ENCODE measurements at places on chromosomes 3 and 15.
A peak's percentile ranks its signal among the peaks of the same experiment; 100 is the strongest.

- no peak for DNase-seq
These were observed 3.1 kb upstream of the ABHD6 start for GRCh38 chr3:58234516-58234931.

- no peak for DNase-seq
These were observed 65.6 kb downstream of the ABTB1 start for GRCh38 chr3:127738192-127738840.

DNA sequence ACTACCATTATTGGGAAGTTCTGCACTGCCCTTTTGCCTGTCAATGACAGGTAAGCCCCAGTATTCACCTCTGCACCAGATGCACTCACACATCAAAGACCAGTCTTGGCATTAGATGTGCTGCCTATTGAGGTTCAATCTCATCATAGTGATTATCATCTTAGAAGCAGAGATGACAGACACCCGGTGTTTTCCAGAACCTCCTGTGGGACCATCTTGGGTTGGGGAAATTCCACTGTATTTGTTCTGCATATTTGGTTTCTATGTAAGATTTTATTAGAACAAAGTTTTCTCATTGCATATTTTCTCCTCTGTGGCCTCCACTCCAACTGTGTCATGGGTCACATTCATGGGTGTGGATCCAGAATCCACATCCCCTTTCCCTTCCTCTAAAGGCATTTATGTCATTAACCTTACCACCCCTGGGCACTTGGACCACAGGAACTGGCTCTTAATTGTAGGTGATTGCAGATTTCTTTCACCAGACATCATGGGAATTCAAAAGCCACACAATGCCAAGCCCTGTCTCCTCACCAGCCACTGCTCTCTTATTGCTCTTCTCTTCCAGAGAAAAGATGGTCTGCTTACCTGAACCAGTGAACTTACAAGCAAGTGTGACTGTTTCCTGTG is 31.2 kb downstream of the PLA1A start:
- no peak for DNase-seq

GRCh38 chr15:75452865-75453702 is 1.6 kb upstream of the SIN3A start:
- DNase-seq = peak; percentile 50

- no peak for DNase-seq
These were observed 3.9 kb upstream of the VILL start for GRCh38 chr3:37986479-37987314.

GRCh38 chr15:42608752-42609488 is 33.5 kb downstream of the STARD9 start:
- DNase-seq = peak; percentile 10

GRCh38 chr15:67685008-67685599 is 140.2 kb upstream of the SKOR1 start:
- no peak for DNase-seq

GRCh38 chr3:18964640-18965039 is 183.7 kb upstream of the KCNH8 start:
- DNase-seq = no peak

DNA sequence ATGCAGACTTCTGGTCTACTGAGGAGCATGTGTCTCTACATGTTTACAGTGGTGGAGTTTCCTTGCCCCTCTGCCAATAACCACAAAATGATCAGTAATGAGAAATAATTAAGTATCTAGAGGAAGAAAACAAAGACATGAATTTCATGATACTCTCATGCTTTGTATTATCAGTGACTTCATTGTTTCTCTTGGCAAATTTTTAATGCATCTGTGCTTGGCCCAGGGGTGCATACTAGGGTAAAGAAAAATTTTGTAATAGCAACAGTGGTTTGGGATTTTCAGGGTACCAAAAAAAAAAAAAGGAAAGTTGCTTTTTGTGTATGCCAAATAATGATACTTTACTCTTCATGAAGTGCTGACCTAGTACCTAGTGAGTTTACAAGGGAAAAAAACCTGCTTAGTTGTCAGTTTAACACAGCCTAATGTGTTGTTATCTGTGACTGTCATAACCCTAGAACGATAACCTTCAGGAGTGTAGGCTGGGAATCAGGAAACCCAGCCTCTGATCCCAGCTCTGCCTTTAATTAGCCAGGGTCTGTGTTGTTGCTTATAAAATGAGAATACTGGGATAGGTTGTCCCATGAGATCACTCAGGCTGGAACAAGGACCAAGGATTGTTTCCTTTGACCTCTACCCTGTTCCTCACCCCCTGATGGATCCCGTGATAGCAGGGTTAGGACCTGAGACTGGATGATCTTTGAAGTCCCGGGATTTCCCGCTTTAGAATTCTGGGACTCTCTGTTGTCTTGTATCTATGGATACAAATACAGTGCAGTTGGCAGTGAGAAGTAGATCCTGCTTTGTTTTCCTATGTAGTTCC is 117.5 kb downstream of the CMSS1 start:
- DNase-seq = no peak

- no peak for DNase-seq
These were observed 268.5 kb downstream of the PTPRG start for GRCh38 chr3:61829722-61830350.

GRCh38 chr3:46209746-46210470 is 1.8 kb upstream of the CCR1 start:
- DNase-seq = no peak

DNA sequence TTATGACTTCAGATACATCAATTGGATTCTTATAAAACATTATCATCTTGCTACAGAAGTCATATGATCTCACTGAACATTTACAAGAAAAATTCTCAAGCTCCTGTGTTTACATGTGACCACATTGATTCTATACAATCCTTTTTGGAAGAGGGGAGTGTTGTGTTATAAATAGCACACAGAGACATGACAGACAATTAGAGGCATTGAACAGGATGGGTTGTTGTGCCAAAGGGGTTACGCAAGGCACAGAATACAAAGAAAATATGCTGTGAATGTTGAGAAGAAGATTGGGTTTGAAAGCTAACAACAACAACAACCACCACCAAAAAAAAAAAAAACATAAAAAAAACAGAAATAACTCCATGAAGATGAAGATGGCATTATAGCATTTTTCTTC is 32.5 kb upstream of the TBL1XR1 start:
- no peak for DNase-seq

- no peak for DNase-seq
These were observed 100.4 kb downstream of the VGLL4 start for GRCh38 chr3:11543141-11543947.

DNA sequence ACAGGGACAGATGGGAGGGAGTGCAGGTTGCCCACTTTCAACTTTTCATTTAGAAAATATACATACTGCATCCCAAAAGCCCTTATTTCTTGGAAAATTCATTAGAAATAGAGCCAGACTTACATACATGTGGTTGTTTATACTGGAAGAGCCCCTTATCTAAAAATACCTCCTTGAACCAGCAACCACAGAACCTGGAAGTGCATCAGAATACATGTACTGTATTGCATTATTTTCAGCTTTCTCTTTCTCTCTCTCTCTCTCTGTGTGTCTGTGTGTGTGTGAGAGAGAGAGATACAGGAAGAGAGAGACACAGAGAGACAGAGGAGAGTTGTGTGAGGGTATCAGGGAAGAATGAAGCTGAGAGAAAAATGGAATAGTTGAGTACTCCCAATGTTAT is 29.5 kb upstream of the LSAMP start:
- DNase-seq = no peak

DNA sequence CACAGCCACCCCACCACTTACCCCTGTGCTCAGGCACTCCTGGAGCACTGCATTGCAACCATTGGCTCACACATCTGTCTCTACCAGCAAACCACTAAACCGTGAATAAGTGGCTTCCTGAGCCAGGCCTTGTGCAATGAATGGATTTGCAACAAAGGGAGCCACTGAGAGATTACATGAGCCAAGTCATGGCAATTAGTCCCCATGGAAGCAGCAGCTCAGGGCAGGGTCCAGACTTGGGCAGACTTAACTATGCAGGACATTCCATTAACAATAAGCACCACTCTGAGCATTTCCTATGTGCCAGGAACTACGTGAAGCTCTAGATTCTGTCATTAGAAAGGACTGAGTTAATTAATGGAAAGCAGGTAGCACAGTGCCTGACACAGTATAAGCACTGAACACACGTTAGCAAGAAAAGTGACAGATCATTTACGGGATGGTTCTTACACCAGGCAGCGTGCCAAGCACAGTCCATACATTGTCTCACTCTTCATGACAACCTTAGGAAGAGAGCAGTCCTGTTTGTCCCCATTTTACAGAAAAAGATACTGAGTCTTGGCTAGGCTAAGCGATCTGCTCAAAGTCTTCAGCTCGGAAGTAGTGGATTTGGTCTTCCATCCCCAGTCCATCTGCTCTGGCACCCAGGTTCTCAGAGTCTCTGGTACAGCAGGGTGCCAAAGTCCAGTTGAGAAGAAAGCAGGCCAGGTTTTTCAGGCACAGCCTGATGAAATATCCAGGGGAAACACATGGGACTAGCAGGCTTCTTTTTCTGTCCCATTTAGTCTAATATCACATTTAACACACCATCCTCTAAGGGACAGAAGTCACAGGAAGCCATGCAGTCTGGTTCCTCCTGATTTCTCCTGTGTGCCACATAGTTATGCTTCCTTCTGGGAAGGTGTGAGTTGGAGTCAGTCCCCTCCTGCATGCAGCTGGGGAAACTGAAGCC is 44.1 kb downstream of the LIPC start:
- no peak for DNase-seq

- DNase-seq = peak; percentile 79
These were observed 160.9 kb downstream of the SMAD6 start for GRCh38 chr15:66862940-66863335.

- no peak for DNase-seq
These were observed 9.7 kb downstream of the ZXDC start for GRCh38 chr3:126465928-126466544.

GRCh38 chr15:82900511-82901060 is 51.9 kb downstream of the HOMER2 start:
- no peak for DNase-seq

GRCh38 chr15:100041127-100041828 is 300.5 kb downstream of the ADAMTS17 start:
- no peak for DNase-seq

DNA sequence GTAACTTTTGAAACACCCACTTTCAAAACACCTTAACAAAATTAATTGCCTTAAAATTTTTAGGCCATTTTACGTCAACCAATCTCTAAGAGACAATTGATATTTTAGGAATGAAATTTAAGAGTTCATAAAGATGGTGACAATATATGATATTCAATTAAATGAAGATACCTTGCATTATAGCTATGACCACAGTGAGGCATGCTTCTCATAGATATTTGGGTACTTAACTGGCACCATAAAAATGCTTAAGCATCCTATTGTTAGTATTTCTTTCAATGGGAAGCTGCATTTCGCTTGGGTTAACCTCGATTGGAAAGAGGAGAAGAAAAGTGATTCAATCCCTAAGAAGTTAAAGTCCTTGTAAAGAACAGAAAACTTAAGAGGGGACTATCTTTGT is 209.0 kb downstream of the GAP43 start:
- DNase-seq = no peak

DNA sequence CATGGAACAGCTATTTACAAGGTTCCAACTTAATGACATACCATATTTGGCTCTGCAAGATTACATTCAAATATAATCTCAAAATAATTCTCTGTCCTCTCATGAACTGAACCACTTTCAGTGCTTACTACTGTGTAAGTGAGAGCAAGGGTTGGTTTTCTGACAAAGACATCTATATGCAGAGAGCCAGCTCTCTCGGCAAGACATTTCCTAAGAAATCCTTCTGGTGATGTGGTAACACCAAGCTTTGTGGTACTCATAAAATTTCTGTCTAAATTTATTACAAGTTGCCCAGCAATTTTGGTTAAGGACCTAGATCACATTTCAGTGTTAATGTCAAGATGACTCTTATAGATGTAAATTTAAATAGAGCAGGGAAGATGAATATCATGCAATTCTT is 184.9 kb downstream of the GAP43 start:
- DNase-seq = no peak

DNA sequence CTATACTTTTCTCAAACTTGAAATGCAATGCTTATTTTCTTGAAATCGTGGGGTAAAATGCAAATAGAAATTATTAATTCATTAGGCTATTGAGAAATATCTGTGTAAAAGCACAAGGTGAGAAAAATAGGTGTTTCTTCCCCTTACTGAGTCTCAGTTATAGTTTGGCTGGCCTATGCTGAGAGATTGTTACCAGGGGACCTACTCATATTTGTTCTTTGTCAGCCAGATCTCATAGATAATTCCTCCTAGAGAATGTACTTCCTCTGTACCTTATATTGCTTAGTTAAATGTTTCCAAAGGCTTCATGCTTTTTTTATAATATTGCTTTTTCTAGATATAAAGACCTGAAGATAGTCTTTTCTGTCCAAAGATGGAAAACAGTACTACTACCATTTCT is 60.0 kb upstream of the TRPC1 start:
- no peak for DNase-seq

GRCh38 chr3:184373422-184373821 is 4.6 kb downstream of the THPO start:
- no peak for DNase-seq

DNA sequence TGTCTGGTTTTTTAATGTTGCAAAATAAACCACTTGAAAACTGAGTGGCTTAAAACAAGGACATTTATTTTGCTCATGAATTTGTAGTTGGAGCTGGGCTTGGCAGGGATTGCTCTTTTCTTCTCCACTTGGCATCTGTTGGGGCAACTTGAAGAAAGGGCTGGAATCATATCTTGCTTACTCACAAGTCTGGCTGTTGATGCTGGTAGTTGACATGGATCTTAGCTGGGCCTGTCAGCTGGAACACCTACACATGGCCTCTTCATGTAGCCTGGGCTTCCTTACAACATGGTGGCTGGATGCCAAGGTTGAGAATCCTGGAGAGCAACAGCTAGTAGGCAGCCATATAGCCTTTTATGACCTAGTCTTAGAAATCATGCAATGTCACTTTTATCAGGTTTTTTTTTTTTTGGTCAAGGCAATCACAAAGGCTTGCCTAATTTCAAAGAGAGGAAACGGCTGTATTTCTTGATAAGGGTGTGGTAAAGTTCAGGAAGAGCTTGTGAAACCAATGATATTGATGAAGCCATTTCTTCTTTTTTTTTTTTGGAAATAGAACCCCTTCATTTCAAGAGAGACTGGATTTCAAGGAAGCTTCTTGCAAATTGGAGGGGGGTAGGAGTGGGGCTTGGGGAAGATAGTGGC is 262.1 kb downstream of the IL20RB start:
- no peak for DNase-seq

DNA sequence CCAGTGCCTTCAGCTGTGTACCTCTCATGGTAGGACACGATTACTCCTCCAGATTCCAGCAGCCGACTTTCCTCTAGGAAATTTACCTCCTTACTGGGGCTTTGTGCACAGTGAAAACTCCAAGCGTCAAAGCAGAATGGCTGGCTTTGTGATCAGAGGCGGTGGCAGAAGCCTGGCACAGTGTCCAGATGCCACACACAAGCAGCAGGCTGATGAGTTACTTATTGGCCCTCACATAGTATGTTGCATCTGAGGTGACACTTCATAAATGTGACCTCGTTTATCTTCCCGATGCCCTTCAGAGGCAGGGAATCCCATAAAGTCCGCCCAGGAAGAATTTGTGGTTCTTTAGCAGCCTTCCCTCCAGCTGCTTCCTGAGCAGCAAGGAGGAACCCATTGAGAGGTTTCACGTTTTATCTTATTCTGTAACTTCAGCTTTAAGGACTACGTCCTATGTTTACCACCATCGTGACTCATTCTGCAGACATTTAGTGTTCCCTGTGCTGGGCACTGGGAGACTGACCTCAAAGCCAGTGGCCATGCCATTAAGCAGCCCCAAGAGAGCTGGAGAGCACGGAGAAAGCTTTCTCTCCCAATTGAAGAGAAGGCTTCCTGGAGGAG is 107.1 kb upstream of the C15orf61 start:
- no peak for DNase-seq

All from activated CD4-positive, alpha-beta T cell treated with anti-CD3 and anti-CD28 coated beads, Interleukin-2, Interleukin-4, amounts not matched to agents 100 ng/mL and 50 ng/mL, durations not matched to agents 16 hours and 8 hours (primary cell).